ENCODE measurements at places on chromosomes 6 and 20.

- DNase-seq = no peak
These were observed 68.5 kb upstream of the ARMH2 start for GRCh38 chr6:24867104-24867703.

DNA sequence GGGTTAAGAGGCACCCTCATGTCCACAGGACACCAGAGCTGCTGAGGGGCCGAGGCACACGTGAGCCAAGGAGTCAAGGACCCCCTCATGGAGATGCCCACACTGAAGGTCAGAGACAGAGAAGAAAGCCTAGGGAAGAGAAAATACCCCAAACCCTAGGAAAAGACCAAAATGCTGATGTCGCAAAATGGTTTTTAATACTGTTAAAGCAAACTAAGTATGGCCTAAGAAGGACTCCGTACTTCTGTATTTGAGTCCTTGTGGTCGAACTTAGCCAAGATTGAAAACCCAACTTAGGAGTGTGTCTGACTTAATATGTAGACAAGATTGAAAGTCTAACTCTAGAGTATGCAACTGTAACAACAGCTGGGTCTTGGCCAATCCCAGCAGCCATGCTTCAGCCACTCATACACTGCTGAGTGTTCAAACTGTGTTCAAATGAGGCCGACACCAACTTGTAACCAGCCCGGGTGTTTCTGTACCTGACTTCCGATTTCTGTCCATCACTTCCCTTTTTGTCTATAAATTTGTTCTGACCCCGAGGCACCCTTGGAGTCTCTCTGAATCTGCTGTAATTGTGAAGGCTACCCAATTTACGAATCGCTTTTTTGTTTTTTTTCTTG is 92.6 kb upstream of the AGPAT4 start:
- DNase-seq = no peak

DNA sequence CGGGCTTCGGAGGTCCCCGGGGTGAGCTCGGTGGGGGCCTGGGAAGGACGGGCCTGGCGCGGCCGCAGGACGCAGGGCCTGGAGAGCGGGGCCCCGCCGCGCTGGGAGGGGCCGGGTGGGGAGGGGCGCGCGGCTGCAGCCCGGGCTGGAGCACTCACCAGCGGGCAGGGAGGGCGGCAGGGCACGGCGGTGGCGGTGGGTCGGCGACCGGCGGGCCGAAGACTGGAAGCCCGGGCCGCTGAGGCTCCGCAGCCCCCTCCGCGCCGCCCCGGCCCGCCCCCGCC is at the start of gene GATA5:
Gene GATA5 (minus strand): TSS at position 224 of the 284 bp plus-strand sequence. CDS start 474 bp downstream, outside the sequence.
- no peak for DNase-seq

DNA sequence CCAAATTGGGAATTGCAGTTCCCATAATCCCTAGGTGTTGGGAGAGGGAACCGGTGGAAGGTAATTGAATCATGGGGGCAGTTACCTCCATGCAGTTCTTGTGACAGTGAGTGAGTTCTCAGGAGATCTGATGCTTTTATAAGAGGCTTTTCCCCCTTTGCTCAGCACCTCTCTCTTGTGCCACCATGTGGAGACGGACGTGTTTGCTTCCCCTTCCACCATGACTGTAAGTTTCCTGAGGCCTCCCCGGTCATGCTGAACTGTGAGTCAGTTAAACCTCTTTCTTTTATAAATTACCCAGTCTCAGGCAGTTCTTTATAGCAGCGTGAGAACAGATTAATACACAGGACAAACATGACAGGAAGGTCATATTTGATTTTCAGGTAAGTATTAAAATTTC is 25.3 kb upstream of the HECA start:
- DNase-seq = no peak

DNA sequence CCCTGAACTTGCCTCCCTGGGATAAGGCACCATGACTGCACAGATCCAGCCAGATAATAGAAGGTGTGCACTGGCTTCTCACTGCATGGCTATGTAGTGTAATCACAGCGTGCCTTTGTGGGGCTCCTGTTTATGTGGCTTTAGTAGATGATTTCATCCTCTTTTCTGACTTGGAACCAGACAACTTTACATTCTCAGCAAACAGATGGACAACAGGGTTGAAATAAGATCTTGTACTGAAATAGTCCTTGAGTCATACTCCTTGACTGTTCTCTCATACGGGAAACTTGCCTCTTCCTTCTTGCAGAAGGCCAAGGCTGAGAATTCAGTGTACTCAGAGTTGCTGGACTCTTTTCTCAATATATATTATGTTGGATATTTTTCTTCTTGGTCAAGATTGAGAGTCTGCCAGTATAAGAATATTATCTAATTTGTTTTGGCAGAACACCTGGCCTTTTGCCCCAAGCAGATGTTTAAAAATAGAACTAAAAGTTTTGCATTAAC is 25.0 kb upstream of the RNF144B start:
- DNase-seq = no peak

GRCh38 chr20:36064658-36065426 is 89.7 kb upstream of the EPB41L1 start:
- peak; percentile 99 for DNase-seq

DNA sequence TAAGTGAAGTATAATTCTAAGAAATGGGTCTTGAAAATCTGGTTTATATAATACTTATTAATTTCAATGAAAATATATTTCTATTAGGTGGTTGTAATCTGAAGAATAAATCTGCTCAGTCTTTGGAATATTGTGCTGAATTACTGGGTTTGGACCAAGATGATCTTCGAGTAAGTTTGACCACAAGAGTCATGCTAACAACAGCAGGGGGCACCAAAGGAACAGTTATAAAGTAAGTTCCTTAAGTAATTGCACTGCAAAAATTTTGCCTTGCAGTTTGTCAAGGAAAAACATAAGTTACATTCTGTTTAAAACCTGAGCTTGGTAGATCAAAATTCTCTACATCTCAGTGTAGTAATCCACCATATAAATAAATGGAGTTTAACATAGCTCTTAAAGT is 106.0 kb downstream of the MYO6 start:
- DNase-seq = peak; percentile 12

- no peak for DNase-seq
These were observed 22.0 kb downstream of the ZNF341 start for GRCh38 chr20:33753763-33754162.

GRCh38 chr6:4449409-4449808 is 314.0 kb upstream of the ECI2 start:
- no peak for DNase-seq

GRCh38 chr6:20211037-20211940 is 980 bp downstream of the MBOAT1 start:
- peak; percentile 12 for DNase-seq

DNA sequence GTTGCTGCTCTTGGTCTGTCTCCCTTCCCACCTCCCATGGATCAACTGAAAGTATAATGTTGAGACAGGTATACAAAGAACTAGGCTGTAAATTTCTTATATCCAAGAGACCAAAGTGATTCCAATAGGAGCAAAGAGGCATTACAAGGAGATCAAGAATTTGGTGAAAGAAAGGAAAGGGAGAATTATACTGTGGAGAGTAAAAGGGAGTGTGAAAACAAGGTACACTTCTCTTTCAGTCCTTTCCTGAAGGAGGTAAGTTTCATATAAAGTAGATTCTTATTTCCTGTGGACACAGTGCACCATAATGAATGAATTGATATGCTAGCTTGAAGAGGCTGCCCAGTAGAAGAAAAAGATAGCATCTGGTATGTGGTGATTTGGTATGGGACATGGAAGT is 49.7 kb downstream of the CD2AP start:
- DNase-seq = no peak

DNA sequence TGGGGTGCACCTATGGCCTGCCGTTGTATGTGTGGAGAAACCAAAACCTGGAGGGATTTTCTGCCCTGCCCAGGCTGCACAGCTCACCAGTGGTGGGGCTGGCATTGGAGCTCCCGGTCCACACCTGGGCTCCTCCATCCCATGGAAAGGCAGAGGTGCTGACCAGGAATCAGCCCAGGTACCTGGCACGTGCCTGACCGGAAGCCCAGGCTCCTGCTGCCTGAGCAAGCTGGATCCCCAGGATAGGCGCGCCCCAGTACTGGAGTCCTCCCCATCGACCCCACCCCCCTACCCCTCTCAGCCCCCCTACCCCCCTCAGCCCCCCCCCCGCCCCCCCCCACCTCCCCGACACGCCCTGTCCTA is 39.9 kb upstream of the HMGA1 start:
- no peak for DNase-seq

DNA sequence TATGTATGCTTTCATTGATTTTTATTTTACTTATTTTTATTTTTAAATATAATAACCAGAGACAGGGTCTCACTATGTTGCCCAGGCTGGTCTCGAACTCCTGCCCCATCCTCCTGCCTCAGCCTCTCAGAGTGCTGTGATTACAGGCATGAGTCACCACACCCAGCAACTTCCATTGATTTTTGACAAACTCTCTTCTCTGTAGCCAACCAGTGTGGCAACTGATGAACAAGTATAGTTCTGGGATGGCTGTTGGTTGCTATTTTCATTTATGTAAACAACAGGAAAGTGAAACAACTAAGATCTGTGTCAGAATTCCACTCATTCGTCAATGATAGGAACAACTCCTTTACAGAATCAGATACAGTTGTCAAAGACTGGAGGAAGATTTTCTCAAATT is 356.7 kb upstream of the JARID2 start:
- DNase-seq = no peak

DNA sequence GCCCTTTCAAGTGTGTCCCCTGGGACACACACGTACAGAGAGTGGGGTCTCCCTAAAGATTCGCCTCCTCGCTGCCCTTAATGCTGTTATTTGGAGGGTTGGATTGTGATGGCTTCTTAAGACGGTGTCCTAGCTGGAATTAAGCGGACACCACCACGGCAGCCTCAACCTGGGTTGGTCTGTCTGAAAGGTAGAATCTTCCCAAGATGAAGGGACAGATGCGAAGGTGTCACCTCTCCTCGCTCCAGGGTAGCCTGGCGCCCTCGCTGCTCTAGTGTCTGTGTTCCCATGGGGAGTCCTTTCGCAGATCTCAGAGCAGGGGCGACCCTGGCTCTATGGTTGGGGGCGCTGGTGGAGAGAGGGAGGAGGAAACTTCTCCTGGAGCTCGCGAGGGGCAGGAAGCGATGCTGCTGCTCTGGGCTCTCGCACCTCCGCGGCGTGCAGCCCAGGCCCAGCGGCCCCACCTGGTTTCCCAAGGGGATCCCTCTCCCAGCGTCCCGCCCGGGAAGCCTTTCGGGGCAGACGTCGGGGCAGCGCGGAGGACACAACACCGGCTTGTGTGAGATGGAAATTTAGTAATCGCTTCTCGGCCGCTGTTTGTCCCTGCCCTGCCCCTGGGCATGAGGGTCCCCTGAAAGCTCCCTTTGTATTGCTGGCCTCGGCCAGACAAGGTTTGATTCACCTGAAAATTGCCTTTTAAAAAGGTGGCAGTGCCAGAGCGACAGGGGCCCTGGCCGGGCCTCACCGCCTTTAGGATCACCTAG is 1.7 kb downstream of the RSPO3 start:
- DNase-seq = no peak
